ENCODE measurements at places on chromosomes 2 and 18.

GRCh38 chr18:50473881-50474280, 86.0 kb upstream of the MAPK4 start:
- no peak overlapping the region for H3K4me3 ChIP-seq
- H3K36me3 ChIP-seq = no peaks in the 10 kb centered on the region
- no peak for ATAC-seq
- no peak overlapping the region for H3K27ac ChIP-seq
- H3K4me1 ChIP-seq = no peaks in the 10 kb centered on the region
- H3K27me3 ChIP-seq = peaks cover 32% of the 10 kb centered on the region

DNA sequence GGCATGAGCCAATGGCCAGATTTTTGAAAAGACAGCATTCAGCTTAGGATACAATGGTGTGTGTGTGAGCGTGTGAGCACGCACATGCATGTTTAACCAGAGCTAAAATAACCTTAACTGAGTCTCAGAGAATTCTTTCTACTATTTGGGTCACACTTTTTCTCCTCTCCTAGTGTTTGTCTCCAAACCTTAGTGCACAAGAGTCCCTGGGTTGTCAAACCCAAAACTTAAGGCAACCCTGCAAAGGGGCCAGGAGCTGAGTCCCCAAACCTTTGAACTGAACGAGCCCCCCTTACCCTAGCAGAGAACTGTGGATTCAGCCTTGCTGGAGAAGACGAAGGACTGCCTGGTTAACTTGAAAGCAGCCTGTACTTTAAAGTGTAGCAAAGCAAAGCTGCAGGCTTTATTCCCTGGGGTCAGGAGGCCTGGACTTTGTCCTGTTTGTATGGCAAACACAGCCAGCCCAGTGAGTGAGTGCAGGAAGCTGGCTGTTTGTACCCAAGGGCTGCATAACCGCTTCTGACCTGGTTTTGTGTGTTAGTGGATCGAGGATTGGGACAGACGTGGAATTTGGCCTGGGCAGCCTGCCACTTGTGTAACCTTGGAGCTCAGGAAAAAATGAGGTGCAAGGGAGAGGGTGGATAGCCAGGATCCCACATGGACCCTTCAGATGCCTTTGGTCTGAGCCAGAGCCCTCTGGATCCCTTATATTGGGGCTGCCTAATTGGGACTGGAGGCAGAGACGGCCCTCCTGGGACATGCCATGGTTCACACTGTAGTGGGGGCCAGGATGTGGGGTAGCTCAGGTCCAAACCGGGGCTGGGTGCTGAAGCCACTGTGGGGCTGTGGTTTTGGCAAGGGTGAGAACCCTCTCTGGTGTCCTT, 6.4 kb upstream of the PSMD1 start:
- ATAC-seq = no peak
- H3K27ac ChIP-seq = no peak overlapping the region
- H3K36me3 ChIP-seq = no peaks in the 10 kb centered on the region
- H3K27me3 ChIP-seq = peaks cover 20% of the 10 kb centered on the region

DNA sequence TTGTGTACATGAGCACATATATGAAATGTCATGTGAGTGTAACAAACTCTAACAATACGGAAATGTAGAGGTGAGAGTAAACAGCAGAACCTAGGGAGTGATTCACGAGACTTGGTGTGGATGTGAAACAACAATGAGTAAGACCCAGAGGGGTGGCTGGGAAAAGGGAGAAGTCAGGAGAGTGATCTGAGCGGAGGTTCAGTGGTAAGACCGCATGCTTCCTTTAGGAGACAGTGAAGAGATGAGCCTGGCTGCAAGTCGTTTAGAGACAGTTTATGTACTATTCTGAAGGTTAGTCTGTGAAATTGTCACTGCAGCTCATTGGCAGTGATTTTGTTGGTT, 150.6 kb downstream of the PRPF40A start:
- peaks cover 24% of the 10 kb centered on the region for H3K4me1 ChIP-seq
- no peak overlapping the region for H3K4me3 ChIP-seq
- H3K27me3 ChIP-seq = no peaks in the 10 kb centered on the region
- H3K27ac ChIP-seq = no peak overlapping the region
- no peaks in the 10 kb centered on the region for H3K36me3 ChIP-seq
- ATAC-seq = peak; percentile 57

GRCh38 chr18:10089881-10090280, 176.1 kb downstream of the VAPA start:
- no peak for ATAC-seq
- no peaks in the 10 kb centered on the region for H3K36me3 ChIP-seq
- H3K27me3 ChIP-seq = peaks cover 18% of the 10 kb centered on the region
- H3K27ac ChIP-seq = no peak overlapping the region

GRCh38 chr2:238728330-238729260, 119.3 kb upstream of the TWIST2 start:
- no peaks in the 10 kb centered on the region for H3K4me1 ChIP-seq
- no peak for ATAC-seq
- H3K4me3 ChIP-seq = no peak overlapping the region
- peaks cover 8% of the 10 kb centered on the region for H3K27me3 ChIP-seq
- H3K27ac ChIP-seq = no peak overlapping the region

GRCh38 chr2:20666005-20666303, 990 bp upstream of the GDF7 start:
- H3K27me3 ChIP-seq = no peaks in the 10 kb centered on the region
- peaks cover 69% of the 10 kb centered on the region for H3K4me1 ChIP-seq
- ATAC-seq = peak; percentile 11
- no peaks in the 10 kb centered on the region for H3K36me3 ChIP-seq
- H3K4me3 ChIP-seq = peak overlapping the region; percentile 90

- H3K27ac ChIP-seq = no peak overlapping the region
- H3K36me3 ChIP-seq = peaks cover 8% of the 10 kb centered on the region
- no peak for ATAC-seq
- H3K4me1 ChIP-seq = peaks cover 6% of the 10 kb centered on the region
Observed at GRCh38 chr2:26472821-26473655, 4.9 kb downstream of the OTOF start.

DNA sequence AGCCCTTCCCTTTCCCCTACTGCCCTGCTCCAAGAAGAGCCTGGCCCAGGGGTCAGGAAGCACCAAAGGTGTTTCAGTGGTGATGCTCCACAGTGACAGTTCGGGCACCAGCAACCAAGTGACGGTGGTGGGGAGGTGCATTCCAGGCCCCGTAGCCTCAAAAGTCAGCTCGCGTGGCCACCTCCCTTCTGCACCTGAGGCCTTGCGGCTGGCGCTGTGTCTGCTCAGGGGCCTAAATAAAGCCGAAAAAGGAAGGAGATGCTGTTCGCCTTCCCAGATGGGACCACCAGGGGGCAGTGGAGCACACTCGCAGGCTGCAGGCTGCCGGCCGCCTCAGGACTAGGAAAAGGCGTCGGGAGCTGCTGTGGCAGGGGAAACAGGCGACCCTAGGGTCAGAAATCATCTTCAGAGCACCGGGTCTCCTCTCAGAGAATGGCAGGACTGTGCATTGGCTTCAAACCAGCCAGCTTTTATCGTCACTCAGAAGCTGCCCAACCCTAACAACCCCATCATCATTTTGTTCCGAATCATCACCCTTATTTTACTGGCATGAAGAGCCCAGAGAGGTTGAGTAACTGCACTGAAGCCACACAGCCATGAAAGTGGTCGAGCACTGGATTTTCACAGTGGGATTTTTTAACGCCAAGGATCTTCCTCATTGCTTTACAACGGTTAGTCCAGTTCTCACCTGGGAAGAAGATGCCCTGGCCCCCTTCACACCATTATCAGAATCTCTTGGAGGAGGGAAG, 213.0 kb upstream of the CELF4 start:
- no peaks in the 10 kb centered on the region for H3K4me1 ChIP-seq
- no peaks in the 10 kb centered on the region for H3K27me3 ChIP-seq

DNA sequence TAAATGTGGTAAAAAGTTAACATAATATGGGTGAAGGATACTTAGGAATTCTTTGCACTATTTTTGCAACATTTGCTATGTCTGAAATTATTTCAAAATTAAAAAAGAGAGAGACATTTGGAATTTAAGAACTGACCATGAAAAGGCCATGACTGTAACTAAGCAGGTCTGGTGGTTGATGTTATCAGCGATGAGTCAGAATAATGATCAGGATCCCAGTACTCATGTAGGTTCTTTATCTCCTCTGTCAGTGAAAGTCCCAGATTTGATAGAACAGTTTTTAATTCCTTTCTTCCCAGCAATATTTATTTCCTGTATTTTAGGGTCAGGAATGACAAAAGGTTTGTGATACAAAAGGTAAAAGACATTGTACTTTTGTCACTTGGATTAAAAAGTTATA, 242.4 kb upstream of the ZNF521 start:
- H3K27me3 ChIP-seq = no peaks in the 10 kb centered on the region
- no peak overlapping the region for H3K27ac ChIP-seq
- H3K36me3 ChIP-seq = no peaks in the 10 kb centered on the region
- H3K4me3 ChIP-seq = no peak overlapping the region
- no peaks in the 10 kb centered on the region for H3K4me1 ChIP-seq
- ATAC-seq = no peak

DNA sequence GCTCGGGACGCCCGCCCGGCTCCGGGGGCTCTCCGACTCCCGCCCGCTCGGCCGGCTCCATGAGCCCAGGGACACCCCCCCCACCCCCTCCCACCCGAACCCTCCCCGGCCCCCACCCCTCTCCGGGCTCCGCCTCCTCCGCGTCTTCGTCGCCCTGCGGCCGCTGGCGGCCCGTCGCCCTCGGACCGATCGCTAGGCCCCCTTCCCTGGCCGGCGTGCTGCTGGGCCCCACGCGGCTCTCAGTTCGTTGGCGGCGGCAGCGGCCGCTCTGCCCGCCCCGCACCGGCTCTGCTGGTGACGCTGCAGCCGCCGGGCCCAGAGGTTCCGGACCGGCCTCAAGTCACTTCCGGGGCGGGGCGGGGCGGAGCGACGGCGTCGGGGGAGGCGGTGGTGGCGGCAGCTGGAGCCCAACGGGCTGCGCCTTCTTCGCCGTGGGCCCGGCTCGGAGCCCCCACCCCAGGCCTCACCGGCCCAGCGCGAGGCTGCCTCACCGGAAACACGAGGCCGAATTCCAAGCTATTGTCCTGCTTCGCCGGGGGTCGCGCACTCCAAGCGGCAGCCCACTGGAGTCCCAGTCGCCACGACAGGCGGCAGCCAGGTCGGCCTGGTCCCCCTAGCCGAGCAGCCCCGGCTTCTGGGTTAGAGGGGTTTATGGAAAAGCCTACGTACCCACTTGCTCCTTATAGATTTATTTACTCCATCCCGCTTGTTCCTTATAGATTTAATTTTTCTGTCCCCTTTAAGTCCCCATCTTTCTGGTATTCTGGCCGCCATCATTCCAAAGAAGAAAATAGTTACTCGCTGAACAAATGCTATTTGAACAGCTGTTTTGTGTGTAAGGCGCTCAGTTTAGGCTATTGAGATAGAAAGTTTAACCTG, at the start of gene PSME4:
PSME4 (minus strand) TSS at position 270 of the 879 bp plus-strand sequence; CDS start at position 61, 209 bp downstream.
- peak within 1 kb of the TSS; percentile 94 for H3K4me3 ChIP-seq
- H3K4me1 ChIP-seq = peaks cover 57% of the 10 kb centered on the region
- peaks cover 33% of the 10 kb centered on the region for H3K36me3 ChIP-seq
- peak; percentile 97 for ATAC-seq
- peak within 1 kb of the TSS; percentile 95 for H3K27ac ChIP-seq
- no peaks in the 10 kb centered on the region for H3K27me3 ChIP-seq

GRCh38 chr2:70435138-70435537, 118.5 kb downstream of the TGFA start:
- no peaks in the 10 kb centered on the region for H3K4me1 ChIP-seq
- H3K27me3 ChIP-seq = peaks cover 27% of the 10 kb centered on the region
- no peaks in the 10 kb centered on the region for H3K36me3 ChIP-seq

DNA sequence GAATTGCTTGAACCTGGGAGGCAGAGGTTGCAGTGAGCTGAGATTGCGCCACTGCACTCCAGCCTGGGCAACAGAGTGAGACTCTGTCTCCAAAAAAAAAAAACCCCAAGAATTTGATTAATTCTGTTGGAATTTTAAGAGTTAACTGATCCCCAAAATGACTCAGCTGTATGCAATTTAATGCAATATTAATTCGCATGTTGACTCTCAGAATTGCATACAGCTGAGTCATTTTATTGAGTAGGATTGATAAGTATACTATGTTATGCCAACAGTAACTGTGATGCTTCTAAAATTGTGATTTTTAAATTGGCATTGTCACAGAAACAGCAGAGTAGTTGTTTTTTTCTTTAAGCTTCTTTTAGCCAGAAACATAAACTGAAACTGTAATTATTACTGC, 19.6 kb downstream of the MSH2 start:
- no peak for ATAC-seq
- H3K27ac ChIP-seq = no peak overlapping the region
- H3K4me1 ChIP-seq = no peaks in the 10 kb centered on the region
- H3K27me3 ChIP-seq = no peaks in the 10 kb centered on the region
- H3K36me3 ChIP-seq = peaks cover 33% of the 10 kb centered on the region

DNA sequence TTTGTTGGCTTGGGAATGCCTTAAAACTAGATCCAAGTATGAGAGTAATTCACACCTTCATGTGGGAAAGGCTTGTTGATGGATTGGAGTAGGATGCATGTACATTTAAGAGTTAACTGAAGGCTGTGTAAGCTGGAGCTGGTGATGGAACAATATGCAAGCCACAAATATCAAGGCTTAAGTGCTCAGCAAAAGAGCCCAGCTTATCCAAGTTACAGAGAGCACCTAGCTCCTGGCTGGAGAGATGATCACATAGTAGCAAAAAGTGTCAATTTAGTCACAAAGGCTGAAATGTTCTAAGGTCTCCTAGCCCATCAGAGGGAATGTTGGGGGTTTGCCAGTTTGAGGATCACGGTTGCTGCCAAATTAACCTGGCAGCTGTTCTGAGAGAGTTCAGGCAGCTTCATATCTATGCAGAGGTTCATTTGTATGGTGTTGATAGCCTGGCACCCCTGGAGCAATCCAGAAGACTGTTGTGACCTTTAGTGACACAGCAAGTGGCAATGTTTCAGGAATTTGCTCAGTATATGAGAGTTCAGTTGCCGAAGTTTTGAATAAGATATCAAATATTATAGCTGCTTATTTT, 228.2 kb downstream of the DOK6 start:
- H3K4me1 ChIP-seq = no peaks in the 10 kb centered on the region
- no peak overlapping the region for H3K27ac ChIP-seq
- H3K36me3 ChIP-seq = no peaks in the 10 kb centered on the region
- no peaks in the 10 kb centered on the region for H3K27me3 ChIP-seq
- H3K4me3 ChIP-seq = no peak overlapping the region

DNA sequence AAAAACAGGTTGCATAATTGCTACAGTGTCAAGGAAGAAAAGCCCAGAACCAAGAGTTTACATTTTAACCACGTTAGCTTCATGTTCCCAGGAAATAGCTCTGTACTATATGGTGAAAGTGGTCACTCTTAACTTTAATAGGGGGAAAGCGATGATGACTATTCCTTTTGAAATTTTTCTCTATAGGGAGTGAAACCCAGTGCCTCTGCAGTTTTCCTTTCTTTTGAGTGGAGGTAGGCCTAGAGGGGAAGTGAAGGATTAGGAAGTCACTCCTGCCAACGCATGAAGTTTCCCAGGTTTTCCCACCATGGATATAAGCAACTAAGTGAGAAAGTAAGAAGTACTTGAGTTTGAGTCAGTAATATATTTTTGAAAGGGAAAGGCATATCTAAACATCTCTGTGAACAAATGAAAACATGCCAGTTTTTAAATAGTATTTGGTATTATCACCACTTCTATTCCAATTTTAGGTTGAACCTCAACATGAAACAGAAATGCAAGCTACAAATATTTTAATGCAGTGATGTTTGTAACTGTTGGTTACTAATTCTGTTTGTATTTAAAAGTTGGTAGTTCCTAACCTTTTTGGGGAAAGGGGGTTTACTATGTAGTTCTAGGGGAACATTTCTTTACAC, 91.9 kb downstream of the VRK2 start:
- H3K27me3 ChIP-seq = no peaks in the 10 kb centered on the region
- no peak overlapping the region for H3K4me3 ChIP-seq
- no peak for ATAC-seq
- H3K4me1 ChIP-seq = no peaks in the 10 kb centered on the region
- no peak overlapping the region for H3K27ac ChIP-seq

GRCh38 chr18:29154758-29155725, 978.1 kb upstream of the CDH2 start:
- H3K36me3 ChIP-seq = no peaks in the 10 kb centered on the region
- H3K4me1 ChIP-seq = no peaks in the 10 kb centered on the region
- no peak for ATAC-seq
- no peak overlapping the region for H3K27ac ChIP-seq
- no peaks in the 10 kb centered on the region for H3K27me3 ChIP-seq

Measured in stimulated activated memory B cell treated with anti-CD40 and anti-IgM and Interleukin-4, amounts not matched to agents 10 μg/mL and 1 μg/mL and 100 μg/mL, for 72 hours (primary cell).